CD4-positive, alpha-beta T cell treated with Interleukin-17A for 1 hour (primary cell): ENCODE measurements at places on chromosomes 1 and 21.

- no peak for DNase-seq
These were observed 154.1 kb downstream of the TRABD2B start for GRCh38 chr1:47843059-47843458.

- no peak for DNase-seq
These were observed 54.0 kb upstream of the CNN3 start for GRCh38 chr1:94980582-94981574.

DNA sequence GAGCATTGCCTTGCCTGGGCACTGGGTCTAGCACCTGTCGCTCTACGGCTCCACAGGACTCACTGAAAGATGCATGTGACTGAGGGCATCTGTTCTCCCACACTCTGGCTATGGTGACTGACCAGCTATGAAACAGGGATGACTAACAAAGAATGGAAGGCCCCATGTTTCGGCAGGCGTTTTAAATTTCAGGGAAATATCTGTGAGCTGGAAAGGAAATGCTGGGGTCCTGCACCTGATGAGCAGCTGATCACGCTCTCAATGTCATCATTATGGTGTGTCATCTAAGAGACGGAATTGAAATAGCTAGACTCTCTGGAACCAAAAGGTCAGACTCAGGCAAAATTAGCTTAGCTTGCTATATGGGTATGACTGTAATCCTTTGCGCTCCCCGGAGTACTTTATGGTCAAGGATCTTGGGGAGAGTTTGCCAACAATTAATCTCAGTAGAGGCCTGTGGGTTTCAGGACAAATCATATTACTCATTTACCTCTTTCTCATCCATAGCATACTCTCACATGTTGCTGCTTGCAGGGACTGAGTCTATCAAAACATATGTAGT lies 24.5 kb upstream of the PALMD start:
- DNase-seq: no peak

- DNase-seq: no peak
These were observed 53.4 kb downstream of the KLHL20 start for GRCh38 chr1:173768206-173768605.

- no peak for DNase-seq
These were observed 109.3 kb downstream of the DMRTB1 start for GRCh38 chr1:53568540-53568939.

DNA sequence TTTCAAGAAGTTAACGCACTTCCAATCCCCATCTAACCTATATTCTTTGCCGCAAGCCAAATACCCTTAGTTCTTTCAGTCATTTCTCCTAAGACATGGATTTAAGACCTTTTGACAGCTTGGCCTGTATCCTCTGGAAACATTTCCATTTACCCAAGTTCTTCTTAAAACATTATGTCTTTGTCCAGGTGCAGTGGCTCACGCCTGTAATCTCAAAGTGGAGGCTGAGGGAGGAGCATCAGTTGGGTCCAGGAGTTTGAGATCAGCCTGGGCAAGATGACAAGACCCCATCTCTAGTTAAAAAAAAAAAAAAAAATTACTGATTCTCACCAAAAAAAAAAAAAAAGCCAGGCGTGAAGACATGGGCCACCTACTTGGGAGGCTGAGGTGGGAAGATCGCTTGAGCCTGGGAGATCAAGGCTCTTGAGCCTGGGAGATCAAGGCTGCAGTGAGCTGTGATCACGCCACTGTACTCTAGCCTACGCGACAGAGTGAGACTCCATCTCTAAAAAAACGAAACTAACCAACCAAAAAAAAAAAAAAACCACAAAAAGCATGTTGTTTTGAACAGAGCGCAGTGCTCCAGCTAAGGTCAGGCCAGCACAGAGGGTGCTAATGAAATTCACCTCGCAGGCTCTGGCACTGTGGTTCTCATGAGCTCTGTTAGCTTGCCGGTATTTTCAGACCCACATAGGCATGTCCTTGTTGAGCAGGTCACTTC lies 36.0 kb downstream of the NUAK2 start:
- DNase-seq: peak; percentile 74

- DNase-seq: no peak
These were observed 3.7 kb upstream of the NEK7 start for GRCh38 chr1:198153103-198153502.

GRCh38 chr1:27429029-27429425 lies 36.6 kb downstream of the GPR3 start:
- no peak for DNase-seq
